ENCODE measurements at places on chromosomes 5 and 9. TPM values are rescaled to one million over a fixed set of nuclear protein-coding genes. Genes with fewer than 3 reads are reported as not detected.

DNA sequence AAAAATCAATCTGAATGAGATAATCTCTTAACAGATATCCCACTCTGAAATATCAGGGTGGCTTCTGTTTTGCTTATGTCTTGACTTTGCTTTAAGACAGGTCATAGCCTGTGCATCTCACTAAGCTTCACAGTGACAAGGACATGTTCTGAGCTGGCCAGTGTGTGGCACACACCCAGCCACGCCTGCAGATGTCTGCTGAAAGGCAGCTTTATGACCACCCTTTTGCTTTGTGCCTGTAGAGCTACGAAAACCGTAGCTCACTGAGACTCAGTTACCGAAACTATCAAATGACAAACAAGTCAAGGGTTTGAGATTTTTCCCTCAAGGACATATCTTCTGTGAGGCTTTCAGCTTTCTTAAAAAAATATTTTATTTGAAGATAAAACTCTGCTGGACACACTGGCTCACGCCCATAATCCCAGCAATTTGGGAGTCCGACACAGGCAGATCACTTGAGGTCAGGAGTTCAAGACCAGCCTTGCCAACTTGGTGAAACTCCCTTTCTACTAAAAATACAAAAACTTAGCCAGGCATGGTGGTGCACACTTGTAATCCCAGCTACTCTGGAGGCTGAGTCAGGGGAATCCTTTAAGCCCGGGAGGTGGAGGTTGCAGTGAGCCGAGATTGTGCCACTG, 233.2 kb downstream of the SPATA31A1 start:
- no peak for DNase-seq

- DNase-seq, result no peak
Observed at GRCh38 chr5:74942622-74943286, 76.6 kb upstream of the FAM169A start.

AQP3 gene
- 1.6 TPM for total RNA-seq

- DNase-seq, result no peak
Observed at GRCh38 chr9:128081056-128081455, 13.0 kb downstream of the SLC25A25 start.

DNA sequence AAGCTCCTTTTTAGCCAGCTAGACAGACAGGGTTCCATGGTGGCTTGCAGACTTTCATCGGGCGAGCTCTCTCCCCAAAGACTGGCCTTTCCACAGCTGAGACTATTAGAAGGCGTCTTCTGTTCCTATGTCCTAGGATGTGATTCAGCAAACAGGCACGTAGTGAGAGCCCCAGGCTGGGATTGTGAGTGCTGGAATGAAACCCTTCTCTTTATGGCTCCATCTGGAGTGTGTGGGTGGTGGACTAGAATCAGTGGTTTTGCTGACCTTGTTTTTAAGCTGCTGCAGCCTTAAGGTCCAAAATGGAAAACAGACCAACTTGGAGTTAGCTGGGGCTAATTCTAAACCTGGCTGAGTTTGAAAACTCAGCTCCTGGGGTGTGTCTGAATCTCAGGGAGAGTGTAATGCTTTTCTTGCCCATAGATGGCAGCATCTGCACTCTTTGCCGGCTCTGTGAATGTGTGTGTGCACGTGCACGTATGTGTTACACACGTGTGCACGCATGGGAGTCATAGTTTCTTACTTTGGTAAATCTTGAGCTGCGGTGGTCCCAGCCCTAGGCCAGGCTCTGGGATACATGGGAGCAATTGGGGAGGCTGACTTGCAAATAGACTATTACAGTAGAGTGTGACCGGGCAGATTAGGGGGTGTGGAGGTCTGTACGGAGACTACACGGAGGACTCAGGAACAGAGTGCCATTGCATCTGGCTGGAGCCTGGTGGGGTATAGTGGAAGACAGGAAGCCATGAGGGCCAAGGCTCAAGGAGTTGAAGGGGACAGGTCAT, 10.7 kb downstream of the GSN start:
- DNase-seq, result peak; percentile 56

- no peak for DNase-seq
Observed at GRCh38 chr5:56112526-56113121, 117.9 kb upstream of the IL6ST start.

RANBP17 gene
- total RNA-seq, result 20.0 TPM

- no peak for DNase-seq
Observed at GRCh38 chr5:159582756-159583541, 252.7 kb upstream of the IL12B start.

DNA sequence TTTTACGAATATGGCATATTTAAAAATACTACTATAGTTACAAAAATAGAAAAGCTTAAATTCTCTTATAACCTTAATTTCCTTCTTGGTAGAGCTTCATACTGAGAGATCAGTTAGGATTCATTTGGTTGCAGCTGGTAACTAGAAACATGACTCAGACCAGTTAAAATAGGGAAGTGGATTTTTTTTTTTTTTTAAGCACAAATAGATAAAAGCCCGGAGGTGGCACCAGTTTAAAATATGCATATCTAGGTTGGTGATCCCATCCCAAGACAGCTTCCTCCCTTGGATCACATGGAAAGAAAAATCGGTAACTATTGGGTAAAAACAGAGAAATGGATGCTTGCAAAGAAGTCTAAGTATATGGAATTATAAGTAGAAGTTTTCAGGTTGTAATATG, 1634.3 kb downstream of the MAT2B start:
- no peak for DNase-seq

MEIKIN gene
- not detected for total RNA-seq

- no peak for DNase-seq
Observed at GRCh38 chr9:113456235-113456634, 7.3 kb upstream of the RGS3 start.

DOLPP1 gene
- total RNA-seq, result 42.6 TPM
